ENCODE measurements at places on chromosomes 11 and 22. TPM values are rescaled to one million over a fixed set of nuclear protein-coding genes. Genes with fewer than 3 reads are reported as not detected.

RASD2 gene
- total RNA-seq: 0.20 TPM

OR5A1 gene
- not detected for total RNA-seq

NRIP3 gene
- total RNA-seq: 0.84 TPM

TAF1D gene
- 53.4 TPM for total RNA-seq

LTBP3 gene
- total RNA-seq: 94.1 TPM

NARS2 gene
- 11.5 TPM for total RNA-seq

PRG2 gene
- 0.39 TPM for total RNA-seq

PPP6R3 gene
- 36.6 TPM for total RNA-seq

LMNTD2 gene
- total RNA-seq: 6.5 TPM

FGF3 gene
- not detected for total RNA-seq

OR5P2 gene
- not detected for total RNA-seq

CADM1 gene
- 52.4 TPM for total RNA-seq

Measured in right lobe of liver (tissue), 6 donors.